CD4-positive, alpha-beta T cell treated with Interleukin-6 for 4 hours (primary cell): ENCODE measurements at places on chromosomes 2 and 18.

DNA sequence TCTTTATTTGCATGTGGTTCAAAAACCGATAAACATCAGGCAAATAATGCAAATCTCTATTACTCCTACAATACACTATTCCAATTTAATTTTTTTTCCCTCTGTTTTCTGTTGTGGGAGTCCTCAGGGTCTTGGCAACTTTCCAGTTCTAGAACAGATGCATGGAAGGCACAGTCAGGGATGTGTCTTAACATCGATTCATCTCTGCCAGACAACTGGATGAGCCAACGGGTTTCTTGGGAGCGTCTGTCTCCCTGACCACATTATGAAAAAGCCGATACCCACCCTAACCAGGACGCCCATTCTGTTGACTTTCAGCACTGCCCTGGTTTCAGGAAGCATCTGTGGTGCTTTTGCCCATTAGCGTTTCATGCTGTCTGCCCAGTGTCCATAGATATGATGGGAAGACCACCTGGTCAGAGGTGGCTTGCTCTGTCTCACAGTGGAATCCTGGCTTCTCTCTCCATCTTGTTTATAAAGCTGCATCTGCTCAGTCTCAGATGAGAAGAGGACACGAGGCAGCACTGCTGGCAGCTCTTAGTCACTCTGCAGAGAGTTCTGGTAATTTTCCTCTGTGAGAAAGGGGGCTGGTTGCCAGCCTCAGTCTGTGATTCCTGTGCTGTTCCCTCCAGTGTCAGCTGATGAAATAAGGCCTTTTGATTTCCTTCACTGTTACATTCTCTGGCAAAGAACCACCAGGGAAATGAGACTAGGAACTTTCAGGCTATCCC, 57.9 kb upstream of the KCNE4 start:
- no peak for DNase-seq

DNA sequence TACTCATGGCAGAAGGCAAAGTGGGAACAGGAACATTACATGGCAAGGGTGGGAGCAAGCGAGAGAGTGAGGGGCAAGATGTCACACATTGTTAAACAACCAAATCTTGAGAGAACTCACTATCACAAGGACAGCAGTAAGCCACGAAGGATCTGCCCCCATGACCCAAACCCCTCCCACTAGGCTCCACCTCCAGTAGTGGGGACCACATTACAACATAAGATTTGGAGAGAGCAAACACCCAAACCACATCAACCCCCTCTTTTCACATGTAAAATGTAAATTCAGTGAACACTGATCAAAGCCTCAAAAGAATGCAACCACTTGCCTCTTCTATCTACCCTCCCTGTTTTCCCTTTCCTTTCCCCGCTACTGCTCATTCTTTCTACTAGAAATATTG, 43.6 kb upstream of the TNP1 start:
- DNase-seq, result no peak

- no peak for DNase-seq
Measured at GRCh38 chr2:187478719-187479118, 30.7 kb upstream of the CALCRL start.

GRCh38 chr2:46983065-46983801, 67.6 kb upstream of the MCFD2 start:
- no peak for DNase-seq

GRCh38 chr18:8031496-8031895, 464.4 kb downstream of the PTPRM start:
- DNase-seq, result no peak

DNA sequence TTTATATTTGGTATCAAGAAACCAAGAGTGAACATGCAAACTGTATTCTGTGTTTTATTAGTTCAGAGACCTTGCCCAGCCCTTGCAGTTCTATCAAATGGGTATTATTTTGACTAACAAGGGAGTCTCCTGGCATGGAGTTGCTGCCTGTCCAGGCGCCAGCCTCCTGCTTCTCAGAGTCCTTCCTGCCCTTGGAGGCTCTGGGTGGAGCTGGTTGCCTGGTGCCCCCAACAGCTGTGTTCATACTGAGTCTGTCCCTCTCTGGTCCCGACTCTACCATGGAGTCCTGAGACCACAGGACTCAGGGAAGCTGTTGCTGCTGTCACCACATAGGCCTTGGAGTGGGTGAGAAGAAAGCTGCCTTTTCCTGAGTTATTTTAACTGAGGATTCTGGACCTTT, 26.3 kb upstream of the GREB1 start:
- no peak for DNase-seq
